ENCODE measurements at places on chromosomes 16 and 17. TPM values are rescaled to one million over a fixed set of nuclear protein-coding genes. Genes with fewer than 3 reads are reported as not detected.

DNA sequence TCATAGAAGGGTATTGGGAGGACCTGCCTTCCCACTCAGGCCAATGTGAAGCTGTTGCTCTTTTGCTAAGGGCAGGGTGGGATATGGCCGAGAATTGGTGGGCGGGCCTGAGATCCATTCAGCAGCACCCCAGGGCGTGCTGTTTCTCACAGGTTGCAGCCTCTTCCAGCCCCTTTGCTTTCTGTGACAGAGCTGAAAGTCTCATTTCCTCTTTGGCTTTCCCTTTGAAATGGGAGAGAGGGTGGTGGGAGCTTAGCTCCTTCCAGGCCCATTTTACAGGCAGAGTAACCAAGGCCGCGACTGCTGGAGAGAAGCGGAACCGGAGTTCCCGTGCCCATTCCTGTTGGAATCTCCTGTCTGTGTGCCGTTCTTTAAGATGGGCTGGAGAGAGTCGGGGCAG lies 183.0 kb downstream of the RAB11FIP4 start:
- DNase-seq: no peak

DNA sequence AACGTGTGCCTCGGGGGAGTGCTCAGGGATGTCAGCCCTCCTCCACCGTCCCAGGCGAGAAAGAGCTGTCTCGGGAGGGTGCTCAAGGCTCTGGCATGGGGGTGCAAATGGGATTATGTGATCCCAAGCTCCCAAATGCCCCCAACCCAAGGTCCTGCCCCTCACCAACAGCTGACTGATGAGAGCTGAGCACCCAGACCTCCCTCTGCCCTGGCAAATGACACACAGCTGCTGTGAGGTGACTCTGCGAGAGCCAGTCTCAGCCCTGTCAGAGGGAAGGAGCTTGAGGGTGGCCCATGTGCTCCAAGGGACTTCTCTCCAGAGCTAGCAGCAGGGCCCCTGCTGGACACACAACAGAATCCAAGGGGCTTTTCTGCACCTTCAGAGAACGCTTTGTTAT lies 7.7 kb downstream of the CDH5 start:
- DNase-seq: no peak

GRCh38 chr17:3794557-3795389 lies 6.2 kb downstream of the ITGAE start:
- DNase-seq: no peak

GRCh38 chr17:37219876-37220606 lies 155.7 kb upstream of the C17orf78 start:
- no peak for DNase-seq

DNA sequence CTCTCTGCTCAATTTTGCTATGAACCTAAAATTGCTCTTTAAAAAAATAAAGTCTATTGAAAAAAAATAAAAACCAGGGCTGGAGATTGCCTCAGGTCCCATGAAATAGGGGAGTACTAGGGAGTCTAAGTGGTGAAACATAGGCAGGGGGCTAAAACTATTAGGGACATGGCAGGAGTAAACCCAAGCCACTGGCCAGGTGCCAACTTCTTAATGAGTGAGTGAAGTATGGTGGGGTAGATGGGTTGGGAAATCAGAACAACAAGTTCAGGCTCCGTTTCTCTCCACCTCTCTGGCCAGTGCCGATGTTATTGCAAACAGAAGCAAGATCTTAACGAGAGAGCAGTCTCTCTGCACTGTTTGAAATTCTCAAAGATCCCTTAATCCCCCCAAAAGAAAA lies 322.4 kb upstream of the CDH5 start:
- peak; percentile 2 for DNase-seq

GRCh38 chr17:48022901-48023300 lies 14.7 kb downstream of the COPZ2 start:
- DNase-seq: no peak

DNA sequence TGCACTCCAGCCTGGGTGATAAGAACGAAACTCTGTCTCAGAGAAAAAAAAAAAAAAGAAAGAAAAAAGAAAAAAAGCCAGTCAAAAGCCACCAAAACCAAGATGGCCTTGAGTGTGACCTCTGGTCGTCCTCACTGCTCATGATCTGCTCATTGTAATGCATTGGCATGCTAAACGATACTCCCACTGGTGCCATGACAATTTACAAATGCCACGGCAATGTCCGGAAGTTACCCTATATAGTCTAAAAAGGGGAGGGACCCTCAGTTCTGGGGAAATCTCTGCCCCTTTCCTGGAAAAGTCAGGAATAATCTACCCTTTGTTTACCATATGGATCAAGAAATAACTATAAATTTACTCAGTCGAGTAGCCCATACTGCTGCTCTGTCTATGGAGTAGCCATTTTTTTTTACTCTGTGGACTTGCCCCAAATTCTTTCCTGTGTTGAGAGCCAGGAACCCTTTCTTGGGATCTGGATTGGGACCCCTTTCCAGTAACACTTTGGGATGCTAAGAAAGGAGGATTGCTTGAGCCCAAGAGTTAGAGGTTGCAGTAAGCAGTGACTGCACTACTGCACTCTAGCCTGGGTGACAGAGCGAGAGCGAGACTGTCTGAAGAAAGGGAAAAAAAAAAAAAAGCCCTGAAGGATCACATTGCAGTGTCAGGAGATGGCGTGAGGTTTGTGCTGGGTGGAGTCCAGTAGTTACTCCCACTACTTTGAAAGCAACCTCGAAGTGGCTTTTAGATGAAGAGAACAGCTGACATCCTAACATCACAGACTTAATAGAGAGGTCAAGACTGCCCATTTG lies 3.7 kb upstream of the TMEM231 start:
- DNase-seq: peak; percentile 28

DNA sequence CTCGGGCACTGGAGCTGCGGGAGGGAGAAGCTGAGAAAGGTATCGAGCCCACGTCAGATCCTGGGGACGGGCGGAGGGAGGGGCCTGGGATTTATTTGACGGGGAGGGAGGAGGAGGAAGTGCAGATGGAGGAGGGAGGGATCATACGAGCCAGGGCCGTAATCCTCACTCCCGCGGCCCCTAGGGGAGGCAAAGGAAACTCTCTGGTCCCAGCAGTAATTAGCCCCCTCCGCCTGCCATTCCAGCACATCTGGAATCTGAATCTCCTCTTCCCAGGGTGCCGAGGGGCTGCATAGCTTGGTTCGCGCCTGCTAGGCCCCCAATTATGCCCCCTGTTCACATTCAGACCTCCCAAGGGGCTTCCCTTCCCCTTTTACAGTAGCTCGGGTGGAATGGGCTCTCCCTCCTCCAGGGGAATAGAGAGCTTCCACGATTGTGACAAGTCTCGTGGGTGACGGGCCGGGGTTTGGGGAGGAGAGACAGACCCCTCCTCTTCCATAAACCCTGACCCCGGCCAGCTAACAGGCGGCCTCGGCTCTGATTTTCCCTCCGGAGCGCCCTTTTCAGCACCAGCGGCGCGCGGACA lies at the start of gene SEZ6L2:
Gene SEZ6L2, minus strand, starts transcription at position 35 of the 586 bp plus-strand sequence. CDS start 531 bp downstream, outside the sequence.
- DNase-seq: peak; percentile 83

GRCh38 chr16:2092256-2092620 lies 43.5 kb downstream of the PKD1 start:
- DNase-seq: no peak

DNA sequence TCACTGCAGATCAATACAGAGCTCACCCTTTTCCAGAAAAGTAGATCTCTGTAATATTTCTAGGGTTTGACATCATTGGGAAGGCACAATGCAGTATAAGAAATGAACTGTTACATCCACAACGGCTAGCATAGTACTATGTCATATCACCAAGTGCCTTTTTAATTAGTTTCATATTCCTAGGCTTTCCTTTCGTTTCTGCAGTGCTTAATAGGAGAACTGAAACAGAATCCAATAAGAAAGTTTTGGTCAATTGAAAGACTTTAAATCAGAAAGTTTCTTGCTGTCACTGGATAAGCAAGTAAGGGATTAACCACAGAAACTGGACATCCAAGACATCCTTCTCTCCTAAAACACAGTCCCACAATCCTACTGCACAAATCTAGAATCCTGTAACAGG lies 3.5 kb upstream of the RNF43 start:
- DNase-seq: no peak

- DNase-seq: no peak
These were observed 6.3 kb upstream of the SECTM1 start for GRCh38 chr17:82339634-82340580.

- no peak for DNase-seq
These were observed 215.3 kb downstream of the ZNF423 start for GRCh38 chr16:49640581-49640980.

DNA sequence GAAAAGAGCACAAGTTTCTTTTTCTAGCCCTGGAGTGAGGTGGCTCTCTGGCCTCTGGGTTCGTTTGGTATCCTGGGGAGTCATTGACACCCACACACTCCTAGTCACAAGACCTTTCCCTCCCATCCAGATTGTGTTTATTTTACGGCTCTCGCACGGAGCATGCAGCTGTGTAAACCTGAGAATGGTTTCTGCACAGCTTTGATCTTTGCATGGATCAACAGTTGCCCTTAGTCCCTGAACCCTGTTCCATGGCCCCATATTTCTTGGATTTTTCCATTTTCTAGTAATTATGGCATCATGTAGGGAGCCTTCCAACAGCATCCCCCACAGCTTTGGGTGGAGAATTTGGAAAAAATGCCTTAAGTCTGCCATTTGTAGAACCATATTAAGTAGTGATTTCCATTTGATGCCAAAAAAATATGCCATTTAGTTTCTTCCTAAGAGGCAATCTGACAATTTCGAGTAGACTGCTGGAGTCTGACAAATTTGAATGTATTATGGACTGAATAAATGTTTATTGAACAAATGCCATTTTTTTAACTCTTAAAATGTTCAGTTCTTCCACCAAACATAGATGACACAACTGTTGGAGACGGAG lies 197.7 kb downstream of the WWOX start:
- DNase-seq: no peak

GRCh38 chr17:66281661-66282369 lies 20.6 kb upstream of the PRKCA start:
- no peak for DNase-seq

DNA sequence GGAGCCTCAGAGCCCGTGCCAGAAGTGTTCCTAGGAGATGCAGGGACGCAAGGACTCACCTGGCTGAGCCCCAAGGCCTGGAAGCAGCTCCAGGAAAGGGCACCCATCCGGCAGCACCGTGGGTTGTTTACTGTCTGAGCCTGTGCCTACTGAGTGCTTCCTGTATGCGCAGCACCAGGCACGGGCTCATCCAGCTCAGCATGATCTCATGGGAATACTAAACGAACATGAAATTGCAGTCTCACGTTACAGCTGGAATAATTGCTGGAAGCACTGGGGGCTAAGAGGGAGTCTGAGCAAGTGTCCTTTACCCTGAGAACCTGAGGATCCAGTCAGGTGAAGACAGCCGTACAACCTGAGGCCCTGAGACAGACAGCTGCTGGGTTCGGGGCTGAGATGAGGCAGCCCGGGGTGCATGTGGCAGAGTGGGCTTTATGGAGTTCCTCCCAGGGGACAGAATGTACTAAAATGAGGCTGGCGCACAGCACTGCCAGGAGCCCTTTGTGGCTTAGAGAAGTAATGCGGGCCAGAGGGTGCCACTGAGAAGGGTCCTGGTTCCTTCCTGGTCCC lies 5.4 kb downstream of the CTRL start:
- no peak for DNase-seq

Gene SLC52A1
- not detected for total RNA-seq

Gene ATP2C2
- not detected for total RNA-seq

Gene PIMREG
- total RNA-seq: 21.7 TPM

Gene NPIPB6
- 1.6 TPM for total RNA-seq

Gene YBX2
- 0.44 TPM for total RNA-seq

Gene TP53TG3B
- not detected for total RNA-seq

Gene PRAC1
- total RNA-seq: not detected
